ENCODE measurements at places on chromosomes 7 and 10.

DNA sequence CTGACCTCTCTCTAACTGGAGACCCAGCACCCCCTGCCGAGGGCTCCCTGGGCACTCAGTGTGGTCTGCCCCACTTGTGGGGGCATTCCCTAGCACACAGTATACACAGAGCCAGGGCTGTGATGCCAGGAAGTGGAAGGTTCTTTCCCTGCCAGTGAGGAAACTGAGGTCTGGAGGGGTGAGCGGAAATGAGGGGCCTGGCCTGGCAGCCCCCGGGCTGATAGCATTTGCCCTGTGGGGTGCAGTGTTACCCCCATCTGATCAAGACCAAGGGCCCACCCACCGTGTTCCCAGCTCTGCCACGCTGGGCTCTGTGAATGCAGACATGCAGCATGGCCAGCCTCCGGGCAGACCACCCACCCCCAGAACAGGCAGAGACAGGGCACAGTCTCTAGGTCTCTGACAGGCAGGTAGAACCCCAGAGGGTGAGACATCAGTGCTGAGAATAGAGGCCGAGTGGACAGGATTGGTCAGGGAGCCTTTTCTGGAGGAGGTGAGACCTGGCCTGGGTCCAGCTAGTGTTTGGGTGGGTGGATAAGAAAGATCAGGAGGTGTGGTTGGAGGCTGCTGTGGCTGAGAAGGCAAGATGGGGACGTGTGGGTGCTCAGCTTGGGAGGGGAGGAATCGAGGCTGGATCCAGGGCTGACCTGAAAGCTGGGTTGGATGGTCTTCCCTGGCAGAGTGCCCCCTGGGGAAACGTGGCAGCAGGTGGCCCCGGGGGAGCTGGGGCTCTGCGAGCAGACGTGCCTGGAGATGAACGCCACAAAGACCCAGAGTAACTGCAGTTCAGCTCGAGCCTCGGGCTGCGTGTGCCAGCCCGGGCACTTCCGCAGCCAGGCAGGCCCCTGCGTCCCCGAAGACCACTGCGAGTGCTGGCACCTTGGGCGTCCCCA is 10.8 kb upstream of the ZNF862 start:
- DNase-seq, result no peak

DNA sequence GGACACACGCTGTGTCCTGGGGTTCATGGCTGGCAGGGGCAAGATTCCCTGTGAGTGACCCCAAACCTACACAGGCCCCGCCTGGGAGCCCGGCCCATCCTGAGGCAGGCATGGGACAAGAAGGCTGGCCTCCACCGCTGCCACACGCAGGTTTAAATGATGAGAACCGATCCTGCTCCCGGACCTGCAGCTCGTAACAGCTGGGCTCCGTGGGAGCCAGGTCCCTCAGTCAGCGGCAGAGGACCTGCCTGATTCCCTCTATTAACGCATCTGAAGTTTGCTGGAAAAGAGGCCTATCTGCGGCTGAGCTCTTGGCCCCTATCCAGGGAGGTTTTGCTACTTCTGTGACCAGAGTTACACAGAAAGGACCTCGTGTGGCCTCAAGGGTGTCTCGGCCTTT is 112.3 kb downstream of the VIPR2 start:
- peak; percentile 1 for DNase-seq

- no peak for DNase-seq
These were observed 150.3 kb upstream of the PHYHIPL start for GRCh38 chr10:59025981-59026765.

GRCh38 chr7:73799282-73800141 is 29.4 kb upstream of the CLDN3 start:
- DNase-seq, result no peak

DNA sequence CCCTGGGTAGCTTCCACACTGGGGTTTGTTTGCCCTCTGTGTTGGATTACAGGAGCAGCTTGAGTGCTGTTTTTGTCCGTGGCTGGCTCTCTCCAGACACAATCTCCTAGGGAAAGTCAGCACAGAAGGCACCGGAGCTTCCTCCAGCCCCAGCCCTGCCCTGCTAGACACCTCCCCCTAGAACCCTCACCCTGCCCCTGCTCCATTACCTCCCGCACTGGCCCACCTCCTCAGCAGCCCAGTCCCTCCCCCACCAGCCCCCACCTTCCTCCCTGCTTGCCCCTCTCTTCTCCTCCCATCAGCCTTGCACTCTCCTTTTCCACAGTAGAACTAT is 130.5 kb downstream of the ADCY1 start:
- peak; percentile 6 for DNase-seq

GRCh38 chr10:122237331-122237990 is 33.6 kb upstream of the BTBD16 start:
- DNase-seq, result no peak

GRCh38 chr7:117776224-117776623 is 97.0 kb downstream of the CTTNBP2 start:
- no peak for DNase-seq

DNA sequence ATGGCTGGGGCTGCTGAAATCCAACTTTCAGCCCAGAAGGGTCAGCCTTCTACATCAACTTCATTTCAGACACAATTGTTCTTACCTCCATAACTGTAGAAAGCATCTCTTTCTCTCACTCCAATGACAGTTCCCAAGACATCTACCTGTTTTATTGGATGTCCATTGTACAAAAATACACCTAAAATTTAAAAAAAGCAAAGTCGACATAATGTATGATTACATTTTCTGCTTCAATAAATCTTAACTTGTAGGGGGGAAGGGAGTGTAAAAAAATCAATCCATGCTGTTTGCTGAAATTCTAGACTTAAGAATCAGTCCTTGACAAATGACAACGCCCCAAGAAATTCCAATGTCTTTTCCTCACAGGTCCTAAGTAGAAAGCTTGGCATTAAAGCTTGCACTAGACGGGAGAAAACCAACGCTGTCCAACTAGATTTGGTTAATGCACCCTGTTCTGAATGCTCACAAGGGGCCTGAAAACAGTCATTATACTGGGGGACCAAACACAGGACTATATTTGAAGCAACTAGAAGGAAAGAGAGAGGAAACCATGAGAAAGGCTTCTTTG is 7.5 kb downstream of the STN1 start:
- no peak for DNase-seq

- DNase-seq, result no peak
These were observed 62.1 kb upstream of the EFCAB10 start for GRCh38 chr7:105643384-105643783.

GRCh38 chr10:52245547-52245946 is 68.5 kb upstream of the DKK1 start:
- no peak for DNase-seq
